ENCODE measurements at places on chromosomes 6 and 20.
A peak's percentile ranks its signal among the peaks of the same experiment; 100 is the strongest.

DNA sequence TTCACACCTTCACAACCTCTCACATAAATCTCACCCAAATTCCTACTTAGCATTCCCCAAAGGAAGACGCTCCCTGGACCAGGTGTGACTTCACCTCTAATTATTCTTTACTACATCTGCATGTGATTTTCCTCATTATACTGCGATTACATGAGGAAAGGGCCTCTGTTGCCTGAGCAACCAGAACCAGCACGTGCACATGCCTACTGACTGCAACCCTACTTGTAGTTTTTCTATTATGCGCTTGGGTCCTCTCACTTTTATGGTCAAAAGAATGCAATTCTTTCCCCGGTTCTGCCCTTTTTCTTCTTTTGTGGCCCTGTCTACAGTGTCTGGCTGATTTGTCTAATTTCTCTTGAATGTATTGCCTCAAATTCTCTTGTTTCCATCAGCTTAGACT, 20.4 kb upstream of the ANKEF1 start:
- DNase-seq, result no peak

DNA sequence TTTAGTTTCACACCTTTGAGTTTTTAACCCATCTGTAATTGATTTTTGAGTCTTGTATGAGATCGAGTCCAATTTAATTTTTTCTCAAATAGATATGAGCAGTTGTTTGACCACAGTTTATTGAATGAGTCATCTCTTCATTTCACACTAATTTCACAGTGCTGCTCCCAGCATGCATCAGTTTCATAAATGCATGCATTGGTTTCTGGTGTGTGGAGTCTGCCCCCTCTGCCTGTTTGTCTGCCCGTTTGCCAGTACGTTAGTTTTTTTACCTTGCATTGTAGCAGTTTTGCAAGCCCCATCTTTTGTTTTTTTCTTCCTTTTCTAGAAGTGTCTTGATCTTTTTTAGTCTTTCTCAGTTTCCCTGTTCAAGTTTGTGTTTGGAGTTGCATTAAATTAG, 11.9 kb downstream of the SLX4IP start:
- no peak for DNase-seq

GRCh38 chr20:34268145-34268544, 26.9 kb downstream of the ASIP start:
- no peak for DNase-seq

- DNase-seq, result no peak
Measured at GRCh38 chr20:50759678-50760077, 28.3 kb downstream of the PARD6B start.

DNA sequence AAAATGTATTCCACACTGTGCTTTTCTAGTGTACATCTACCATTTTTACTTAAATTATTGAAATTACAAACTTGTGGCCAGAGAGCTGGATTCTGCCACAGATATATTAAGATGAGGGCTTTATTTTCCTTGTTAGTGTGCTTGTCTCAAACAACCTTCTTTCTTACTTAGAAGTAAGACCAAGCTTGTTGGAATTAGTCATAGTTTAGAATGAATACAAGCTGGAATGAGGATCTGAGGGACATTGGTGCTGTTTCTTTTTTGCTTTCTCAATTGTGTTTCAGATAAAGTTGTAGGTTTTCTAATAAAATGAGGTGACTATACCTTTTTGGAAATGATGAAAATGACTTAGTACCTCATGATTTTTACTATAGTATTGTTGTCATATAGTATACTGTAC, 40.3 kb downstream of the UBR2 start:
- DNase-seq, result no peak

GRCh38 chr6:169915769-169916550, 164.5 kb downstream of the ERMARD start:
- no peak for DNase-seq

DNA sequence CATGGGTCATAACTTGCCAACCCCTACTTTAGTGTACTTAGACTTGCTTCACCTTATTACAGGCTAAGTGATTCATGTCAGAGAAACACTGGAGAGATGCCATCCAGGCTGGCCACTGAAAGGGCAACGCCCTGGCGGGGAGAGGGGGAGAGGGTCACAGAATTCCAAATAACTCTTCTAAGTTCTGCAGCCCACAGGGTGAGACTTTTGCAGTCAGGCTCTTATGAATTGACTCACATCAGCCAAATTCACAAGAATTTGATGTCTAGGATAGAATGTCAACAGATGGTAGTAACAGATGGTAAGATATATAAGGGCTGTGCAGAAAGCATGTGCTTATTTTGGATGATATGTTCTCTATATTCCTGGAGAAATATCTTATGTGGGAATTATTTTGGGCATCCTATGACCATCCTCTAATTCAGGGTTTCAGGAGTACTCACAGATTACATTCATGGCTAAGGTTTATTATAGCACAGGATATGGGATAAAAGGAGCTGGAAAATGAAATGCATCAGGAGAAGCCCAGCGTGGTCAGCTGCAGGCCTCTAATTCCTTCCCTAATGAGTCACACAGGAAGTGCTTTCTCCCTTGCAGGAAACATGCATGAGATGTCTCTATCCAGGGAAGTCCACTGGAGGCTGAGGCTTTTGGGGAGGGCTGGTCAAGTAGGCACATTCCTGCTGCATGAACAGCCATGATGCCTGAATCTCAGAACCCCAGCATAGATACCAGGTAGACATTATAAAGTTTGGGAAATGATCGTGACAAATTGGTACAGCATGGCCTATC, 58.7 kb upstream of the RIN2 start:
- no peak for DNase-seq

GRCh38 chr20:833121-833449, 430 bp upstream of the FAM110A start:
- DNase-seq, result no peak

DNA sequence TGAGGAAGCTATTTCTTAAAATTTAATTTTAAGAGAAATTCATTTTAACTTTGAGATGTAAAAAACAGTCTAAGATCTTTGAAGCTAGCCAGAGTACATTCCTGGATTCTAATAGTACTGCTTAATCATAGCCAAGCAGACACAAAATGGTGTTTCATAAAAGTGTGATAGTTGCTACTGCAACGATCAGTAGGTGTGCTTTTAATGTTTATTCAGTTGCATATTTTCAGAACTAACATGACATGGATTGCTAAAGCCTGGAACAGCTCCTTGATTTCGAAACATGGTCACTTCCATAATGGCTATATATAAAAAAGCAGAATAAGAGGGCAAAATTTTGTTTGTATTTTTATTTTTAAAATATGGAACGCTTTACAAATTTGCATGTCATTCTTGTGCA, 35.5 kb downstream of the SESN1 start:
- no peak for DNase-seq

GRCh38 chr6:165292657-165293056, 16.7 kb downstream of the C6orf118 start:
- DNase-seq, result no peak

GRCh38 chr6:115717472-115717871, 343.2 kb downstream of the FRK start:
- no peak for DNase-seq

- DNase-seq, result no peak
Measured at GRCh38 chr20:16560216-16560615, 13.0 kb downstream of the KIF16B start.

GRCh38 chr6:21158873-21159272, 434.7 kb upstream of the SOX4 start:
- DNase-seq, result no peak

GRCh38 chr6:15362274-15363160, 116.6 kb downstream of the JARID2 start:
- no peak for DNase-seq

DNA sequence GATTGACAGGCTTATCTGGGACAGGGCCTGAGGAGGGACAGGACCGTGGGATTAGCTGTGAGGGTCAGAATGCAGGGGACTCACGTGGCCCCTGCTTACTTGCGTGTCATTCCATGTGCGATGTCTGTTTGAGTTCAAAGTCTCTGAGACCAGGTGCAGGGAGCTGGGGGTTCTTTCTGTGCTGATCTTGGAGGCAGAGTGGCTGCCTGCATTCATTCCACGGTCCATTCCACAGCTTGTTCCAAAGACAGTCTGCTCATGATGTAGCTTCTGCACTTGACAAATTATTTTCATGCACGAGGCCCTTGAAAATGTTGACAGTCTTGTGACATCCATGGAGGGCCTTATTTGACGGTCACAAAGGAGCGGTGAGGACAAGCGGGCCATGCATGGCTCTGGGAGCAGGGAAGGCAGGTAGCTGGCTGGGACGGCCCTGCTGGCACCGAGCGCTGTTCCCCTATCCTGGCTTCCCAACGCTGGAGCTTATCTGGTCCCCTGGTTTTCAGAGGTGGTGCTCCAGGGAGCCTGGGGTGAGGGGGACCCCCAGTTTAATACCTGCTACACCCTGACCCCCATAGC, 156.3 kb upstream of the RNF24 start:
- no peak for DNase-seq

GRCh38 chr6:90893400-90893799, 306.5 kb upstream of the MAP3K7 start:
- DNase-seq, result no peak

GRCh38 chr20:49510562-49511122, 28.2 kb upstream of the KCNB1 start:
- DNase-seq, result no peak

GRCh38 chr20:58127701-58128111, 100.7 kb downstream of the ANKRD60 start:
- DNase-seq, result no peak

DNA sequence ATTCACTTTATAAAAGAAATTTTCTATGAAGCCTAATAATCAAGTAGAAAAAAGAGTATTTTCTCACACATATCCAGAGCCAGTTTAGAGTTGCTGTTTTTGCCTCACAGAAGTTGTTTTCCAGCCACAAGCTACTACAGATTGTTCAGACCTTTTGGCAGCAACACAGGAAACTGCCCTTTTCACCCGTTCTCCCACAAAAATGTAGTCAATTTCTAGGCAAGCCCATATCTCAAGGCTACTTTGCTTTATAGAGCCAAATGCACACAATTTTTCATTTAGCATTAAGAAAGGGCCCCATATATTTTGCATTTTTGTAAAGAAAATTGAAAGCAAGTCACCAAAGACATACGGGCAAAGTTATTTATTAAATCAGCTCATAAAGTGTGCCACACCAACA, 49.5 kb downstream of the EPB41L2 start:
- no peak for DNase-seq

DNA sequence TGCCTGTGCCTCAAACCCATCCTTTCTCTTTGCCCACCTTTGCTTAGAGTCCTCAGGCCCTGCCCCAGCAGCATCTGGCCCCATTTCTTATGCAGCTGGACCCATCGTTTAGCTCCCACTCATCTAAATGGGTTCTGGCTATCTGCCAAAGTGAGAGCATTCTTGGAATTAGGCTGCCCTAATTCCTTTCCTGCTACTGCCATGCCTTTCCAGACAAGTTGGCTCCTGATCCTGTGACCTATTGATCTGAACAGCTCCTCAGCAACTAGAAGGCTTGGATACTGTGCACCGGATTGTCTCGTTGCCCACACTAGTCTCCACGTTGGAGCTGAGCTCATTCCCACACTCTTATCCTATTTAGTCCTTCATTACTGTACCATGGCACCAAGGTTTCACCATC, 22.9 kb downstream of the DZANK1 start:
- no peak for DNase-seq

- DNase-seq, result no peak
Measured at GRCh38 chr6:137737836-137738596, 129.0 kb upstream of the TNFAIP3 start.

GRCh38 chr6:99091985-99092384, 144.2 kb upstream of the FBXL4 start:
- DNase-seq, result no peak

DNA sequence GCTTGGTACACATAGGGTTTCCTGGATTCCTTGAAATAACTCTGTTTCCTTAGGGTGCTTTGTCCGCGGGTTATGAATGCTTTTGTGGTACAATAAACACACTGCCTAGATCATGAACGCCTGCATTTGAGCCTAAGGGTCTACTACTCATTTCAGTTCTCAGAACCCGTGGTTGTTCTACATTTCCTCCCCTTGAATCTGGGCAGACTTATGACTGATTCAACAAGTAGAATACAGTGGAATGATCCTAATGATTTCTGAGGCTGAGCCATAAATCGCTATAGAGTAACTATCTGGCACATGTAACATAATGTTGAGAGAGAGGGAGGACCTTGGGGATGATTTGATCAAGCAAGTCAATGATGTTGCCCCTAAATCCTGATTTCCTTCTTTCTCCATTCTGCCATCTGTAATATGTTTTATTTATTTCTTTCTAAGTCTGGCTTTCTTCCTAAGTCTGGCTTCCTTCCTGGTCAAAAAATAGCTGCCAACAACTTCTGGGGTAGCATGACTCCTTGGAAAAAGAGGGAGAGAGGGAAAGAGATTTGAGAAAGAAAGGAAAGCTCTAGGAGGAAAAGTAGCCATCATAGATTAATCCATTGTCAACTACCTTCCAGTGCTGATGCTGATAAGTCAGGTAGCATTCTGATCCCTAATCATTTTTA, 23.0 kb downstream of the ABRACL start:
- no peak for DNase-seq

GRCh38 chr6:121222656-121223055, 111.6 kb downstream of the TBC1D32 start:
- DNase-seq, result no peak

- peak; percentile 40 for DNase-seq
Measured at GRCh38 chr6:24910961-24911725, 24.6 kb downstream of the RIPOR2 start.

DNA sequence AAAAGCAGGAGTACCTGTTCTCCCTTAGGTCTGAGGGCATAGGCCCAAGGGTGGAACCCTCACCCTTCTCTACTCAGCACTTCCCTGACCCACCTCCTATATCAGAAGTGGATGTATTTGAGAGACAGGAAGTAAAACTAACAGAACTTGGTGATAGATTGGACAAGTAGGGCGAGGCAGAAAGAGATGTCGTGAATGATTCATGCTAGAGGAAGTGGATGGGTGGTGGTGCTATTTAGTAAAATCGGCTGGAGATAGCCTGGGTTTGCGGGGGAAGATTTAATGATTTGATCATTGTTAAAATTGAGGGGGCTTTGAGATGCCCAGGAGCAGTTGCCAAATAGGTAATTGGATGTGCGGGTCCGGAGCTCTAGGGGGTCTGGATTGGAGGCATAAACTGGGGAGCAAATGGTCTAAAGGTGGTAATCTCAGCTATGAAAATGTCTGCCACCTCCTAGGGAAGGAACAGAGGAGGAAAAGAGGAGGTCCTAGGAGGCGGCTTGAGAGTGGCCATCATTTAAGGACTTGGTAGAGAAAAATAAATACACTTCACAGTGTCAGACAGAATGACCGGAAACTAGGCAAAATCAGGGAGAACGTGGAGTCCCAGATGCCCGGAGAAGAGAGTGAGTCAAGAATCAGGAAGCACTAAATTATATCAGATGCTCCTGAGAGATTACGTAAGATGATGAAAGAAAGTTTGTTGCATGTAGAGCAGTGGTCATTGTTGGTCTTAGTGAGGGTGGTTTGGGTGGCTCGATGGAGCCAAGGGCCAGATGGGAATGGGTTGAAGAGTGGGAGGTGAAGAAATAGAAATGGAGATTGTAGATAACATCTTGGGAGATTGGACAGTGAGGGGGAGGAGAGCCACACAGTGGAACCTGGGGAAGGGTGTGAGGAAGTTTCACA, 142.0 kb downstream of the CEP57L1 start:
- DNase-seq, result no peak

- DNase-seq, result no peak
Measured at GRCh38 chr6:31945507-31946369, at the start of gene CFB. Gene CFB, plus strand, starts transcription at chr6:31946095. Its CDS starts 127 bp downstream, at chr6:31946222.

GRCh38 chr20:62994869-62995281, 11.9 kb downstream of the BHLHE23 start:
- DNase-seq, result no peak
